ENCODE measurements at places on chromosomes 7 and 10. TPM values are rescaled to one million over a fixed set of nuclear protein-coding genes. Genes with fewer than 3 reads are reported as not detected.

CYP2C19 gene
- not detected for total RNA-seq

ZNF32 gene
- total RNA-seq: 50.1 TPM

ZFAND4 gene
- total RNA-seq: 16.0 TPM

SEC24C gene
- total RNA-seq: 62.9 TPM

All from parietal lobe (tissue), 2 donors.